ENCODE measurements at places on chromosomes 1 and 21.

- no peak for DNase-seq
These were observed 28.6 kb upstream of the ZNF697 start for GRCh38 chr1:119676571-119677206.

- DNase-seq = no peak
These were observed 29.4 kb upstream of the CSF3R start for GRCh38 chr1:36511804-36512798.

DNA sequence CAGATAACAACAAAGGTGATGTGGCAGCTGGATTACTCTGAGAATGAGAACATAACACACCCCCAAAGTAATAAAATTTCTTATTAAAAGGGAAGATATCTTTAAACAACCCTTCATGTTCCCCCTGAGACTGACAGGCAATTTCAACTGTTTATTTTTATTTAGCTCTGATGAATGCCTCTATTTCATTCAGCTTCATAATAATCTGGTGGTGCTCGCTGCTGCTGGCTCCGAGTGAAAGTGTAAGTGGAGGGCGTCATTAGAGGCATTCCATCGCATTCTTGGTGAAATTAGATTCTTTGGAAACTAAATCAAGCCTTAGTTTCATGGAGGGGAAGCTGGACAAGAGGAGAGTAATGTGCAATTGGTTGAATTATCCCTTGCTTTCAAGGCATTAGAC, 128.9 kb downstream of the GRIK1 start:
- DNase-seq = no peak

GRCh38 chr1:2526824-2527555, 594 bp upstream of the PANK4 start:
- DNase-seq = peak; percentile 78
